ENCODE measurements at places on chromosomes 11 and 22. TPM values are rescaled to one million over a fixed set of nuclear protein-coding genes. Genes with fewer than 3 reads are reported as not detected.

GRCh38 chr11:70155386-70155785 is 47.7 kb upstream of the FADD start:
- no peaks in the 10 kb centered on the region for H3K36me3 ChIP-seq
- no peak overlapping the region for H3K27ac ChIP-seq
- no peaks in the 10 kb centered on the region for H3K4me1 ChIP-seq
- no peak overlapping the region for H3K4me3 ChIP-seq
- DNase-seq, result no peak

DNA sequence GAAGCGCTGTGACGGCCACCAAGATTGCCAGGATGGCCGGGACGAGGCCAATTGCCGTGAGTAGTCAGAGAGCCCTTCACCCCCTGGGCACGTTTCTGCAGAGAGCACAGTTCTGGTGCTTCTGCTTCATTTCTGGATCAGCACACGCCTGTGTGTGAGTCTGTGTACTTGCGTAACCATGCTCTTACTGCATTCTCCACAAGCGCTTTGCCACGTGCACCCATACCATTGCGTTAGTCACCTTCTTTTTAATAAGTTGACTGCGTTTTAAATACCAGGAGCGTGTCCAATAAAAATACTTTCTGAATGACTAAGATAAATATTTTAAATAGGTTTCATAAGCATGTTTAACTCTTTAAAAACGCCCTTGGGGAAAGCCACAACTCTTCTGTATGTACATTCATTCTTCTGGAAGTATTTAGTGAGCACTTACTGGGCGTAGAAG is 143.0 kb upstream of the SORL1-AS1 start:
- no peaks in the 10 kb centered on the region for H3K27me3 ChIP-seq
- no peak overlapping the region for H3K27ac ChIP-seq
- H3K4me1 ChIP-seq, result no peaks in the 10 kb centered on the region
- H3K4me3 ChIP-seq, result no peak overlapping the region
- peaks cover 90% of the 10 kb centered on the region for H3K36me3 ChIP-seq

DNA sequence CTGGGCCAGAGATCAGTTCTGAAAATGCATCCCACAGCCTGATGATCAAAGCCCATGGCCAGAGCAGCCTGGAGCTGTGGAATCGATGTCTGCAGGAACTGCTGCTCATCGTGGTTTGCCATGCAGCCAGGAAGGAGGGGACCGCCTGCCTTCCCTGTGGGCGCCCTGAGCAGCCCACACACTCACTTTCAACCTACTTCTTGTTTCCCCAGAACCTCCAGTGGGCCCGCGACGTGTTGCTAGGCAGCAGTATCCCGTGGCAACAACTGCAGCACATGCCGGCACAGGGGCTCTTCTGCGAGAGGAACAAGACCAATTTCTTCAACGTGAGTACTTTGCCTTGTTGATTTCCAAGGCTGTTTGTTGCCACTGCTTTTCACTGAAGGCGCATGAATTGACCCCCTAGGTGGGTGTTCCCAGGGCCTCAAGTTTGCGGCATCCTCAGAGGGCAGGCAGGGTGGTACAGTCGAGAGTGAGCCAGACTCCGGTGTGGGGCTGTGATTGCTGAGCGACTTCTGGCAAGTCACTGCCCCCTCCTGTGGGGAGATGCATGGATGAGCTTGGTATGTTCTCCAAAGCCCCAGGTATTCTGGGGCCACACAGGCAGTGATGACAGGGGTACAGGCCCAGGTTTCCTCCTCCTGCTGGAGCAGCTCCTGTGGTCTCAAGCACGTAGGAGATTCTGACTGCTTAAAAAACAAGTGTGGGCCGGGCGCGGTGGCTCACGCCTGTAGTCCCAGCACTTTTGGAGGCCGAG is 47.0 kb upstream of the SUSD2 start:
- peak overlapping the region; percentile 62 for H3K27ac ChIP-seq
- H3K4me1 ChIP-seq, result peaks cover 6% of the 10 kb centered on the region
- H3K36me3 ChIP-seq, result no peaks in the 10 kb centered on the region
- H3K4me3 ChIP-seq, result no peak overlapping the region

DNA sequence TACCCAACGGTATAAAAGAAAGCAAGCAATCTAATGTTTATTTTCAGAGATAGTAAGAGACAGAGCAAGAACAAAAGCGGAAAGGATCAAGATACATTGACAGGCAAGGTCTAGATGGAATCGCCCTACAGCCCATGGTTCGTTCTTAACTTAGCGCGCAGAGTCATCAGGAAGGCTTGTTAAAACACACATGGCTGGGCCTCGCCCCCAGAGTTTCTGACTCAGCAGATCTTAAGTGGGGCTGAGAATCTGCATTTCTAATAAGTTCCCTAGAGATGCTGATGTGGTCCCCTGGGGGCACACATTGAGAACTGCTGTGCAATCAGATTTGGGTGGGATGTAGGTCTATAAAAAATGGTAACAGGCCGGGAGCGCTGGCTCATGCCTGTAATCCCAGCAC is 35.8 kb upstream of the CHRM4 start:
- DNase-seq, result no peak
- H3K36me3 ChIP-seq, result peaks cover 5% of the 10 kb centered on the region
- no peak overlapping the region for H3K4me3 ChIP-seq
- no peaks in the 10 kb centered on the region for H3K27me3 ChIP-seq

GRCh38 chr22:17985606-17986005 is 38.8 kb downstream of the MICAL3 start:
- no peaks in the 10 kb centered on the region for H3K4me1 ChIP-seq
- H3K36me3 ChIP-seq, result no peaks in the 10 kb centered on the region
- DNase-seq, result no peak

GRCh38 chr11:93403930-93404329 is 73.4 kb downstream of the DEUP1 start:
- peaks cover 2% of the 10 kb centered on the region for H3K27me3 ChIP-seq
- no peaks in the 10 kb centered on the region for H3K4me1 ChIP-seq
- no peak for DNase-seq
- no peaks in the 10 kb centered on the region for H3K36me3 ChIP-seq

GRCh38 chr11:95093548-95093947 is 3.9 kb downstream of the ENDOD1 start:
- no peak for DNase-seq
- H3K4me3 ChIP-seq, result no peak overlapping the region
- no peak overlapping the region for H3K27ac ChIP-seq
- no peaks in the 10 kb centered on the region for H3K27me3 ChIP-seq
- H3K36me3 ChIP-seq, result no peaks in the 10 kb centered on the region
- H3K4me1 ChIP-seq, result peaks cover 14% of the 10 kb centered on the region

GRCh38 chr11:65420979-65421793 is 1.4 kb upstream of the NEAT1 start:
- peak overlapping the region; percentile 74 for H3K4me3 ChIP-seq
- peak; percentile 83 for DNase-seq
- H3K4me1 ChIP-seq, result peaks cover 30% of the 10 kb centered on the region

GRCh38 chr11:457111-457760 is 7.2 kb downstream of the PTDSS2 start:
- peak overlapping the region; percentile 35 for H3K4me3 ChIP-seq
- peak overlapping the region; percentile 64 for H3K27ac ChIP-seq
- peaks cover 2% of the 10 kb centered on the region for H3K36me3 ChIP-seq
- peak; percentile 16 for DNase-seq
- H3K27me3 ChIP-seq, result no peaks in the 10 kb centered on the region
- peaks cover 24% of the 10 kb centered on the region for H3K4me1 ChIP-seq

- peak overlapping the region; percentile 61 for H3K4me3 ChIP-seq
- DNase-seq, result peak; percentile 39
- no peaks in the 10 kb centered on the region for H3K36me3 ChIP-seq
- peaks cover 83% of the 10 kb centered on the region for H3K4me1 ChIP-seq
- no peaks in the 10 kb centered on the region for H3K27me3 ChIP-seq
- peak overlapping the region; percentile 69 for H3K27ac ChIP-seq
These were observed 43.7 kb downstream of the MED15 start for GRCh38 chr22:20550851-20551744.

GRCh38 chr11:98600103-98600502 is 420.6 kb upstream of the CNTN5 start:
- no peaks in the 10 kb centered on the region for H3K36me3 ChIP-seq
- no peaks in the 10 kb centered on the region for H3K4me1 ChIP-seq
- no peaks in the 10 kb centered on the region for H3K27me3 ChIP-seq
- H3K27ac ChIP-seq, result no peak overlapping the region

The SERHL2 gene
- polyA plus RNA-seq, result 0.25 TPM

The CRYBB2 gene
- polyA plus RNA-seq, result not detected

All from naive thymus-derived CD4-positive, alpha-beta T cell (primary cell).